ENCODE measurements at places on chromosomes 1 and 21. TPM values are rescaled to one million over a fixed set of nuclear protein-coding genes. Genes with fewer than 3 reads are reported as not detected.

The NDUFS2 gene
- total RNA-seq: 109 TPM

The TATDN3 gene
- 15.6 TPM for total RNA-seq

The SEC22B gene
- total RNA-seq: 14.7 TPM

The DCST1 gene
- 0.38 TPM for total RNA-seq

The MAP10 gene
- total RNA-seq: 0.23 TPM

The FCRLA gene
- total RNA-seq: 0.19 TPM

The RNF223 gene
- total RNA-seq: 9.4 TPM

The PPIAL4G gene
- not detected for total RNA-seq

The AIDA gene
- total RNA-seq: 38.1 TPM

The SOX13 gene
- 23.9 TPM for total RNA-seq

The PFKFB2 gene
- 17.8 TPM for total RNA-seq

The KRTAP21-2 gene
- not detected for total RNA-seq

The FCMR gene
- 1.3 TPM for total RNA-seq

The KCNQ4 gene
- 1.3 TPM for total RNA-seq

The PTPN14 gene
- total RNA-seq: 59.6 TPM

The PROK1 gene
- not detected for total RNA-seq

The CBR1 gene
- total RNA-seq: 536 TPM

The SPRR2F gene
- not detected for total RNA-seq

The ZSWIM5 gene
- total RNA-seq: 1.3 TPM

The RSPO1 gene
- total RNA-seq: 3.2 TPM

The TMEM82 gene
- total RNA-seq: not detected

The SSU72 gene
- 134 TPM for total RNA-seq

The SAMSN1 gene
- total RNA-seq: 2.5 TPM

The PADI2 gene
- 26.7 TPM for total RNA-seq

The TMPRSS15 gene
- total RNA-seq: not detected

The DNM3 gene
- 4.5 TPM for total RNA-seq

The FAM151A gene
- total RNA-seq: not detected

The BMP8B gene
- 1.6 TPM for total RNA-seq

The WDR64 gene
- not detected for total RNA-seq

The MIS18A gene
- total RNA-seq: 7.7 TPM

The TNFRSF25 gene
- 56.7 TPM for total RNA-seq

The YBX1 gene
- 358 TPM for total RNA-seq

The RPE65 gene
- total RNA-seq: not detected

The NTMT2 gene
- not detected for total RNA-seq

The KIF2C gene
- 3.3 TPM for total RNA-seq

The ARHGAP30 gene
- 11.2 TPM for total RNA-seq

The SLC45A1 gene
- 3.4 TPM for total RNA-seq

The CFHR5 gene
- not detected for total RNA-seq

The GPX7 gene
- 9.1 TPM for total RNA-seq

The FMO1 gene
- total RNA-seq: 0.53 TPM

The FCGR1A gene
- 1.6 TPM for total RNA-seq

The HSD3B1 gene
- 10.3 TPM for total RNA-seq

The GUCA2B gene
- total RNA-seq: 2.8 TPM

The GATAD2B gene
- 25.6 TPM for total RNA-seq

All from lower leg skin (tissue), 4 donors.